Head of caudate nucleus (tissue), 42 donors: ENCODE measurements at places on chromosomes 4 and X.

DNA sequence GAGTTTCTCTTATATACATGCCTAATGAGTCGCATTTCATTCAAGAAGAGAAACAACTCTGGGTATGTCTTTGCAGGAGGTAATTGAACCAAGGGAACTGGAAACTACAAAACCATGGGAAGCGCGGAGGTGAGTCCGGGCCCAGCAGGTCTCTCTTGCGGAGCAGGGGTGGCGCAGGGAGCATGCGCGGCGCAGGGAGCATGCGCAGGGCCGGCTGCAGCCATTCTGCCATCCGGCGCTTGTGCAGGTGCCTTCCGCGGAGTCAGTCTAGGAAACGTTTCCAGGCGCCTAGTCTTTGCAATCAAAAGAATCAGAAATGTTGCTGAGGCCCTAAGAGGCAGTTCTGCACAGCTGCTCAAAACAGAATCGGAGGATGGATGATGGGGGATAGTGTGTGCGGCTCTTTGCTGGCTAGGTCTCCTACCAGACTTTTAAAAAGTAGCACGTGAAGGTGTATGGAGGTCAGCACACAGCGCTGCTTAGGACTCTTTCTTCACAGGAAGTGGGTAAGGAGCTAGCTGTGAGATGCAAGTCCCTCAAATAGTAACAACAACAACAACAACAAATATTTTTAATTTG, 433.8 kb upstream of the FAT1 start:
- DNase-seq, result no peak

- DNase-seq, result peak; percentile 59
Observed at GRCh38 chrX:15143050-15143824, 126.6 kb downstream of the ASB9 start.

DNA sequence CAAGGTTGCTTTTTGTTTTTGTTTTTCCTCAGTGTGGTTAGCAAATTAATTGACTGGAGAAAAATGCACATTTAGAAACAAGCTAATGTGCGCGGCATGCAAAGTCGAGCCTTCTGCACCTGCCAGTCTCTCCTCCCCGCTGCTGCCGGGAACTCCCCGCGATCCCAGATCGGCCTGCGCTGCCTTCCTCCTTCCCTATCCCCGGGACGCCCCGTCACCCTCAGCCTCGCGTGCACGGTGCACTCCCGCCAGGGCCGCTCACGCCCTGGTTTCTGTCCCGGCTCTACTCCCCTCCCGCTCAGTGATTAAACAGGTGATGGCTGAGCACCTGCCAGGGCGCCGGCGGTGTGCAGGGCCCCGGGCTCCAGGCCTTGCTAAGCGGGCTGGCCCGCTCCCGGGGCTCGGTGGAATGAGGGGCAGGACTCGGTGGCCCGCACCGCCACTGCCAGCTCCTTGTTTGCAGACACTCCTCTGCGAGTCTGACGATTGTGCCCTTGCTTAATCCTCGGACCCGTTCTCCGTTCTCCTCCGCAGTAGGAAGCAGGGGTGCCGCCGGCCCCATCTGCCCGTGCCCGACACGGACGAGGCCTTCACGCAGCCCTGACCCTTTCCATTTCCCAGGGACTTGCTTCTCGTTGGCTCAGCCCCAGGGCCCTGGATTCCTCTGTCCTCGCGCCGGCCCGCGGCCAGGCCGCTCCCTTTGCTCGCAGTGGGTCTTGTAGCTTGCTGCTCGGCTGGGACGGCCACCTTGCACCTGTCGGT, 143.4 kb downstream of the TRIML1 start:
- DNase-seq, result peak; percentile 49

- no peak for DNase-seq
Observed at GRCh38 chr4:107665001-107665400, 55.0 kb downstream of the PAPSS1 start.

- no peak for DNase-seq
Observed at GRCh38 chr4:21451032-21451431, 497.5 kb downstream of the KCNIP4 start.

DNA sequence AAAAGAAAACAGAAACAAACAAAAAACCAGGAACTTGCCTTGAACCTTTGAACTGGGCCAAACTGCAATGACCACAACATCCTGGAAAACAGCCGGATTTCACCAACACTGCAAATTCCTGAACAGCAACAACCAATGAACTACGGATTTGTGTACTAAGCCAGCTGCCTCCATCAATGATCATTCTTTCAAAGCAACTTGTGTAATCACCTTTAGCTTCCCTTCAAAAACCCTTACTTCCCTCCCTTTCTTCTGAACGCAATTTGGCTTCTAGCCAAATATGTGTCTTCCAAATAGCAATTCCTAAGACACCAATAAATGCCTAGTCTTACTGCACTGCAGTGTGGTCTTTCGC, 98.5 kb upstream of the FAM47C start:
- DNase-seq, result no peak

GRCh38 chr4:138958519-138958918, 57.1 kb upstream of the NOCT start:
- no peak for DNase-seq

DNA sequence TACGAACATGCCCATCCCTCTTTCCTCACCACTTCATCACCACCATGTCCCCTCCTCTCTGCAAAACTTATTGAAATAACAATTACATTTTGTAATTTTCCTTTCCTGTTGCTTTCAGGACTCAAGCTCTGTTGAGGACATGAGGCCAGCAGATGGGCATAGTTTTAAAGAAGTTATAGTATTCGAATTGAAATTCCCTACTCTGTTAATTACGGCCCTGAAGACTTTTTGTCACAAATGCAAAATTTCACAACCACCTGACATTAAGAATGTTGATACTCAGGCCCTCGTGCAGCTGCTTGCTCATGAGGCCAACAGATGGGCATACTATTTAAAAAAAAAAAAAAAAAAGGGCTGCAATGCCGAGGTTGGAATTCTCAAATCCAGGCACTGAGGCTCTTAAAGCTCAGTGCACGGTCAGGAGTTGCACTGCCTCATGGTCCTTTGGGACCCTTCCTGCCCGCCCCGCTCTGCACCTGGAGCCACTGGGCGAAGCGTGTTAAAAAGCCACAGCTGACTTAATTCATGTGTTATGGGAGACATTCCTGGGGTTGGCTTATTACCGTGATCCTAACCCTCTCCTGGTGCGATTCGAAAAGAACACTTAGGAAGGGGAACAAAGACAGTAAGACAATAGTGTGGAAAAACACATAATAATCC, 34.2 kb upstream of the FAT1 start:
- no peak for DNase-seq
